NCI-H2029 treated with DMSO at 0.1 percent for 48 hours (cell line): ENCODE measurements at places on chromosomes 11 and 22.

DNA sequence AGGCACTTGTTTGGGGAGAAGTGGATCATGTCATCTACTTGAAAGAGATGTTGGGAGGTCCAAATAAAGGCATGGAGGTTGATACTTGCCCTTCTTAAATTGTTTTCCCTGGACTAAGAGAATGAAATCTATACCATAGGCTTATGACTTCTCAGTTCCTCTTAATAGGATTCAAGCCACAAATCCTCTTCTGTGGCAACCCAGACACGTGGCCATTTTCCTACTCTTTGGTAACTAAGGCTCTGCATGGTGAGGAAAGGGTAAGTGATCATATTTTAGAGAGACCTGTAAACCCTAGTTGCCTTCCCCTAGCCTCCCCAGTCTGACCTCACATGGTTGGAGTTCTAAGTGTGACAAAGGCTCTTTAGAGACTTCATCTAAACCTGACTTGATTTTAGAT lies 72.9 kb upstream of the CD44 start:
- DNase-seq: no peak

DNA sequence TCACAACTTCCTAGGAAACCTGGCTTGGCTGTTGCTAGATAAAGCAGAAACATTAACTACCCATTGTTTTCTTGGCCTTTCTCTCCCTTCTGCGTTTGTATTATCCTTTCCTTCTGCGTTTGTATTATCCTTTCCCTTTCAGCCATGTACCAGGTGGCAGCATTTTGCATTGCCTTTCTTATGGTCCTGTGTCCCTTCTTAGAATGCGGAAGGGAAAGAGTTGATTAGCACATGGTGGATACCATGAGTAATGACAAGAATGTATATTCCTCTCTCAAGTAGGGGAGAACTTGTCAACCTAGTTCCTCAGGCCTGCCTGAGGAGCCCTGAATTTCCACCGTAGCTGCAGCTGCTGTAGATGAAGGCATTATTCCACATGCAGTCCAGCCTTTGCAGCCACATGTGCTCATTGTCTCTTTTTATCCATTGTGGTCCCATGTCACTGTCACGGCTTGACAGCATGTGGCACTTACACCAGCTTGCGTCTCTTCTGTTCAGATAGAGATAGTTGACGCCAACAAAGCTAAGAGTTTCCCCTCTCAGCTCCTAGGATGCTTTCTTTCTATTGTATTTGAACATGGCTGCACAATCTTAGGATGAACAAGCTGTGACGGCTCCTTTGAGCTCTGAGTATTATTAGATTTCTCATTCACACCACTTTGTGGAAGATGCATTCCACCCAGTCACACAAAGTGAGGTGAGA lies 44.8 kb downstream of the SLN start:
- no peak for DNase-seq

- DNase-seq: no peak
Observed at GRCh38 chr11:61975638-61976419, 8.4 kb upstream of the FTH1 start.

GRCh38 chr11:37105427-37105826 lies 507.4 kb upstream of the RAG2 start:
- DNase-seq: no peak

DNA sequence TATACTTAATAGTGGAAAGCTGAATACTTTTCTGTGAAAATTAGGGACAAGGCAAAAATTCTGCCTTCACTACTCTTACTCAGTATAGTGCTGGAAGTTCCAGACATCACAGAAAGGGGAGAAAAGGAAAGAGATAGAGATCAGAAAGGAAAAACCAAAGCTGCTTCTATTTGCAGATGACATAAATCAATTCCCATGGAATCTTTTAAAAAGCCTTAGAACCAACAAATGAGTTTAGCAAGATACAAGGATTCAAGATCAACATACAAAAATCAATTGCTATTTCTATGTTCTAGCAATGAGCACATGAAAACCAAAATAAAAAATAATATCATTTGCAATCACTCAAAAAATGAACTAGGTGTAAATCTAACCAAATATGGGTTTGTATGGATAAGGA lies 16.2 kb upstream of the CLDN5 start:
- no peak for DNase-seq

DNA sequence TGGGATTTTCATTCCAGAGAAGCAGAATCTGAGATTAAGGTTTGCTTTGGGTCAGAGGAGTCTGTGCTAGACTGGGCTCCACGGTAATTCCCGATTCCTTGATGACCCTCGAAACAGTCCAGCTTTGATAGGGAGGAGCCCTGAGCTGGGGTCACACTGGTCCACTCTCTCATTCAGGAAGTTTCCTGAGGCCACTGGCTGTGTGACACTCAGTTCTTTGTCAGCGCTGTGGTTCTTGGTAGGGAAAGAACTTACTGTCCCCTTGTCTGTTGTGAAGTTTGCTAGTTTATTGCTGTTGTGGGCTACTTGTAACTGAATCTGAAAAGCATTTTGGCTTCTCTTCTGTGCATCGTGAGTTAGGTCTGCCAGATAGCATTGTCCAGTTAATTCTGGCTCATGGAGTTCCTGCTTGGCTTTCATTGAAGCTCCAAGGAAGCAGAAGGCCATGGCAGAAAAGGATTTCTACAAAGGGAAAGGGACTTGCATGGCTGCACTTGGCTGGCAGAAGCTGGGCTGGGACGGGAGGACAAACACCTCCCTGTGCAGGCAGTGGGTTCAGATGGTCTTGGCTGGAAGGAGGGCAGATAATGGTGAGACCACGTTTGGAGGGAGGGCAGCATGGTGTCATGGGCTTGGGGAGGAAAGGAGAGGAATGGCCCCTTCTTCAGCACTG lies 23.3 kb downstream of the BCR start:
- DNase-seq: no peak

- peak; percentile 32 for DNase-seq
Observed at GRCh38 chr11:21511835-21512440, 680.9 kb upstream of the ANO5 start.

DNA sequence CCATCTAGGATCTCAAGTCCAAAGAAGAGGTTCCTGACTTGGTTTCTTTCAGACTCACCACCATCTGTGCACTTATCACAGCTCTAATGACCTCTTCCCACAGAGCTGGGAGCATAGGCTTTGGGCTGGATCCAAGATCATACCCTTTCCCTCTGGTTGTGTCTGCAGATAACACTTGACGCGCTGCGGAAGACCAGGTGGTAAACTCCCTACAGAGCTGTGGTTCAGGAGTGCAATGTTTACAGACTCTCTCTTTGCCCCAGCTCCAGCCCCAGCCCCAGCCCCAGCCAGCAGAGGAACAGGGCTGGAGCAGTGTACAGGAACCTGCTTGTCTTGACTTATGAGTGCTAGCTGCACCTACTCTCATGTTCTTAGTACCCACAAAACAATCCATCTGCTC lies 274.4 kb upstream of the SYN3 start:
- peak; percentile 70 for DNase-seq

GRCh38 chr11:119438599-119438998 lies 15.6 kb upstream of the THY1 start:
- no peak for DNase-seq

- peak; percentile 16 for DNase-seq
Observed at GRCh38 chr11:8503910-8504364, 90.1 kb downstream of the STK33 start.

DNA sequence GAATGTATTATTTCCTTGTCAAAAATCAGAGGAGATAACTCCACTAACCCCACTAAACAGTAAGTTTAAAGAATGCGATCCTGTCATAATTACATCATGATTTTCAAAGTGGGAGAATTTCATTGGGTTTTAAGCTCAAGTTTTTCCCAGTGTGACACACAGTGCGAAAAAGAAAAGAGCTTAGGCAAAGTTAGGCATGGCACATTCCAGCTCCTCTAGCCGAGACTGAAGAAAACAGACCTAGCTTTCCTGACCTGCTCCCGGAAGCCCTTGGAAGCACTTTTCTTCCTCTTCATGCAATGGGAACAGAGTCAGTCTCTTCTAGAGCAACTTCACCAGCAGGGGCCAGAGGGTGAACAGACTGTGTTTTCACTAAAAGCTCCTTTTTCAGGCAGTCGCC lies 76.6 kb upstream of the AKIP1 start:
- DNase-seq: no peak

DNA sequence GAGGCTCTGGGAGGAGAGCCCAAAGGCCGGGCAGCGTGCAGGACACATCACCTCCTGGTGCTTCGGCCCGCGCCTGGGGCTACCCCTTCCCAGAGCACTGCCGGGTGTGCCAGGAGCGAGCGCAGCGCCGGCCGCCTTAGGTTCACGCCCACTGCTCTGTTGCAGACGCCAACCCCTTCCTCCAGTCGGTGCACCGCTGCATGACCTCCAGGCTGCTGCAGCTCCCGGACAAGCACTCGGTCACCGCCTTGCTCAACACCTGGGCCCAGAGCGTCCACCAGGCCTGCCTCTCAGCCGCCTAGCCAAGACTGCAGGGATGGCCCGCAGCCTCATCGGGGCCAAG lies 79.0 kb downstream of the MED15 start:
- DNase-seq: no peak

- DNase-seq: no peak
Observed at GRCh38 chr22:50452649-50453048, 22.2 kb downstream of the SBF1 start.

DNA sequence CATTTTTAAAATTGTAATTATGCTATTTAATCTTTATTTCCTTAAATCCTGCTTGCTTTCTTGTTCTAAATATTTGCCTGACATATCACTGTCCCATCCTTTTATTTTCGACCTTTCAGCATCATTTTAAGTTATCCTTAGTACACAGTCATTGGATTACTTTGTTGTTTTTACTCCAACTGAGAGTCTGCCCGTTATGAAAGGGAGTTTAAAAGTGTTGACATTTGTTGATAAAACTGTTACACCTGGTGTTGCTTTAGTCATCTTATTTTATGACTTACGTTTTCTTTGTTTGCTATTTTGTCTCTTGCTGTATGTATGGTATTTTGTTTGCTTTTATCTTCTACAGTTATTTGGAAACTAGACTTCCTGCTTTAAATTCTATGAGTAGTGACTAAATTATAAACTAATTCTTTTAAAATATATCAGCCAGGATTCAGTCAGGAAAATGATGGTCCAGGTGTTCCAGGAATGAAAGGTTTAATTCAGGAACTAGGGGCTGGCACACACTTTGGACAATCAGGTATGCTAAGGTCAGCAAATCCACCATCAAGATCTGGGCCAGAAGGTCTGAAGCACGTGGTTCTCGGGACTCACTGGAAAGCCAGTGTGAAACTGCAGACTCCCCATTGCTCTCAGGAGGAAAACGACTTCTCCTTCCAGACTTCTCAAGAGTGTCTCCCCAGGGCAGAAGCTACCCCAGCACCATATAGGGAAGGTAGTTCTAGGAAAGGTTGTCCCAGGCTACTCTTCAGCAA lies 86.0 kb downstream of the RASSF10 start:
- DNase-seq: no peak

DNA sequence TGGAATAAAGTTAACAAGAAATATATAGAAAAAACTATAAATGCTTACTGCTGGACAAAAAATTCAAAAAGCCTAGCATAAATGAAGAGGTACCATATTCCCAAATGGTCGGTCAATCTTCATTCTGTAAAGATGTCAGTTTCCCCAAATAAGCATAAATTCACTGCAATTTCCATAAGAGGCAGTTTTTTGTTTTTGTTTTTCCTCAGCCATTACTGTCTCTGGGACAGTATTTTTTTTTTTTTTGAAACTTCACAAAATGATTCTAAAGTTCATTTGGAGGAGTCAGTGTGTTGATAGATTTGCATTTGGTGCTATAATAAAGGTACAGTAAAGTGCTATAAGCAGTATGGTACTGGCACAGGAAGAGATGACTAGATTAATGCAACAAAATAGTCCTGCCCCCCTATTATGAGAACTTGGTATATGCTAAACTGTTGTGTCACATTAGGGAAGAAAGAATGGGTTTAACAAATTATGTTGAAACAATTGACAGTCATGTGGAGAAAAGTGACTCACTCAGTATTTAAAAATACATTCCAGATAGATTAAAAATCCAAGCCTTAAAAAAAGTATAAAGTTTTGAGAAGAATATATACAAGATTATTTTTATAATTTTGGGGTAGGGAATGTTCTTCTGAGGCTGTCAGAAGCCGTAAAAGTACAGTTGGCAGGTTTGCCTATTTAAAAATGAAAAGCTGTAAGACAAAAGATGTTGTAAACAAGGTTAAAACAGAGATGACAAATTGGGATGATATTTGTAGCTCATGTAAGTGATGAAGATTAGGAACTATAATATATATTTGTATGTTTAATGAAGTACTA lies 2.6 kb upstream of the FTH1 start:
- DNase-seq: no peak

- DNase-seq: no peak
Observed at GRCh38 chr11:33540946-33541915, 159.4 kb downstream of the C11orf91 start.

GRCh38 chr11:117914991-117915618 lies 14.1 kb downstream of the TMPRSS13 start:
- DNase-seq: no peak

- DNase-seq: no peak
Observed at GRCh38 chr11:70144262-70144661, 58.8 kb upstream of the FADD start.

GRCh38 chr22:38981005-38981991 lies 849 bp upstream of the APOBEC3B start:
- DNase-seq: no peak

GRCh38 chr22:42857845-42858481 lies 890 bp upstream of the ARFGAP3 start:
- DNase-seq: peak; percentile 50

DNA sequence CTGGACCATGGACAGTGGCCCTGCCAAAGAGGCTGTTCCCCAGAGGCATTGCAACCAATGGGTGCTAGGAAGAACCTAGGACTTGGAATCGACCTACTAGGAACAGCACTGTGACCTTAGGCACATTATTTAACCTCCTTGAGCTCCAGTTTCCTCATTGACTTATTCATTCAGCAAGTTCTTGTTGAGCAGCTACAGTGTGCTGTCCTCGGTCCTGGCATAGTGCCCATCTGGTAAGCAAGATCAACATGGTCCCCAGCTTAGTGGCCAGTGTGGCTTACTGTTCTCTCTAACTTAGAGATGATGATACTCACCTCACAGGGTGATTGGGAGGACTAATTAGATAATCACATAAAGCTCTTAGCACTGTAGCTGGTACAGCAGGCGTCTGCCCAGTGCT lies 8.2 kb downstream of the ABCG4 start:
- DNase-seq: no peak

DNA sequence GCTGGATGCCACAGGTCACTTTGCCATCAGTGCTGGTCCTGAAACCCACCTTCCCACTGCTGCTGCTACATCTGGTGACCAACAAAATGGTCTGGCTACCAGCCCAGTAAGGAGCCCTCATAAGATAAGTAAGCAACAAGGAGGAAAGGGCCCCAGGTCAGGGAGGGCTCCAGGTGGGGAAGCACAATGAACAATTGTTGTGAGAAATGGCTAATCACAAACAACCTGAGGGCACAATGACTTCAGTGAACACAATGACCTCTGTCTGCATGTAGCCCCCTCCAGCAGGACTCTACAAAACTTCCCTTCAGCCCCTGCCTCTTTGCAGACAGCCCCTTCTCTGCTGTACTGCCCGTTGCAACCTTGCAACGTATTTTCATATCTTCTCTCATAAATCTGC lies 19.4 kb upstream of the FBLN1 start:
- no peak for DNase-seq

DNA sequence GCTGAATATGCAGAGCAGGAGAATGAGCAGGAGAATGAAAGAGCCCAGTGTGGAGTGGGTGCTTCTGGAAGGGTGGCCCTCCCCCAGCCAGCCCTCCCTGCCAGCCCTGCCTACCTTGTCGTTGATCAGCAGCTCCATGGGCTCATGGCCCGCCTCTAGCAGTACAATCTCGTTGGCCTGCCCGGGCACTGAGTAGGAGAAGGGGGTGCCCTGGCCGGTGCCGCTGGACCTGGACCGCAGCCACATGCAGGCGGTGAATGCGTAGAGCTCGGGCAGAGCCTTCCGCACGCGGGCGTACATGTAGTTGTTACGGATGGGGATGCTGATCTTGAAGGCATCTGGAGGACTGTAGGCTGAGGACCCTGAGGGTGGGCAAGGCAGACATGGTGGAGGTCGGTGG lies 17.4 kb downstream of the NPTXR start:
- no peak for DNase-seq
